ENCODE measurements at places on chromosomes 6 and 20. TPM values are rescaled to one million over a fixed set of nuclear protein-coding genes. Genes with fewer than 3 reads are reported as not detected.

SYCP2 gene
- 1.1 TPM for total RNA-seq

ADGRB3 gene
- not detected for total RNA-seq

RIMS4 gene
- not detected for total RNA-seq

PROKR2 gene
- total RNA-seq, result not detected

KHDRBS2 gene
- not detected for total RNA-seq

SNAI1 gene
- total RNA-seq, result 1.0 TPM

FERMT1 gene
- 0.13 TPM for total RNA-seq

ULBP3 gene
- 3.9 TPM for total RNA-seq

C6orf89 gene
- total RNA-seq, result 21.4 TPM

OR2J3 gene
- not detected for total RNA-seq

PPP1R14C gene
- not detected for total RNA-seq

SEMG1 gene
- total RNA-seq, result not detected

LATS1 gene
- 8.2 TPM for total RNA-seq

LTB gene
- 6.4 TPM for total RNA-seq

POM121L2 gene
- total RNA-seq, result not detected

DNA sequence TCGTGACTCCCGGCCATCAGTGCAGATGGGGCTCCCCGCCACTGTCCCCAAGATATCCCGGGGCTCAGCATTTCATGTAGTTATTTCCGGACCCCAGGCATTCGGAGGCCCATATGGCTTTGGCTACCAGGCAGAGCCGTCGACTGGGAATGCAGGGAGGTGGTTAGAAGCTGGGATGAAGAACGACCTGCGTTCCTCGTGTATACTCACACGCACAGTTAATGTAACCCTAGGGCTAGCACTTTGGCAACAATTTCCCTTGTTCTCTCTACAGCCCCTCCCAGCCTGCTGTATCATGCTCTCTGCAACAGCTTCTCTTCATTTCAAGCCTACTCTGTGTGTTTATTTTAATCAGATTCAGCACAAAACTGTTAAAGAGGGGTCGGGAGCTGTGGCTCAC lies 240.4 kb downstream of the MYLK4 start:
- no peak for DNase-seq

GRCh38 chr6:1263039-1263849 lies 48.7 kb upstream of the FOXQ1 start:
- no peak for DNase-seq

DNA sequence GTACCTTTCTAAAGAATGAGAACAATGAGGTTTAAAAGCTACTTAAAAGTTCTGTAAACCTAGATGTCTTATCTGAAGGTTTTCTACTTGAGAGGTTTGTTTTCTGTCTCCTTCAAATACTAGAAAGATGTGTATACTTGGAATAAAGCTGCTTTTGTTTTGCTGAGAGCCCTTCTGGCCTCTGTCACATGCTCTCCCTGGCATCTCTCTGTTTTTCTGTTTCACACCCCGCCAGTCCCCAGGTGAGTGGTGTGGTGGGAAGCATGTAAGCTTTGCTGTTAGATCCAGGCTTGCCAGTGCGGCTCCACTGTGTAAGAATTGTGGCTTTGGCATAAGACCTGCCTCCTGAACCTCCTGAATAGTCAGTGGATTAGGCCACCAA lies 56.8 kb downstream of the SNX9 start:
- DNase-seq, result no peak

DNA sequence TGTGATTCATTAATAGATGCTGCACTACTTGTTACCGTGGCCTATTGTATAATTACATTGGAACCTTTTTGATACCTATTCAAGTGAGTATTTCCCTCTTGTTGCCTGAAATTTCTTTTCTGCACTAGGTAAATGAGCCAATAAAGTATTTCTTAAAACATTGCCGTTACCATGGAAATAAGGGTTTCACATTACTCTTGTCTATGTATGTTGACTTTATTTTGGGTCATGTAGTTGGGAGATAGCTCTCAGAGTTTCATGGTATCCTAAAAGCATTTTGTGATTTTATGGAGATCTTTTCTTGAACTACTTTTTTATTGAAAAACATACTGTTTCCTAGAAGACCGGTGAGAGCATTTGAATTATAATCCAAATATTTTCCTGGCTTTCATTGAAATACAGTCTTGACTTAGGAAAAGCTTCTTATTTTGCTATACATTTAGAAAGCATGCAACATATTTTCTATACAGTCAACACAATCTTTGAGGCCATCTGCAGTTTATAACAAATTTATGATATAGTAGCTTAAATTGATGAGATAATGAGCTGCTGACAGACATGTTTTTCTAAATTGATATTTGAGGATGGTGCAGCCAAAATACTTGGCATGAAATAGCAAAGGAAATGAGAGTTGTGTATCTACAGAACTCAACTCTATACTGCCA lies 650.4 kb downstream of the RFPL4B start:
- DNase-seq, result no peak

DNA sequence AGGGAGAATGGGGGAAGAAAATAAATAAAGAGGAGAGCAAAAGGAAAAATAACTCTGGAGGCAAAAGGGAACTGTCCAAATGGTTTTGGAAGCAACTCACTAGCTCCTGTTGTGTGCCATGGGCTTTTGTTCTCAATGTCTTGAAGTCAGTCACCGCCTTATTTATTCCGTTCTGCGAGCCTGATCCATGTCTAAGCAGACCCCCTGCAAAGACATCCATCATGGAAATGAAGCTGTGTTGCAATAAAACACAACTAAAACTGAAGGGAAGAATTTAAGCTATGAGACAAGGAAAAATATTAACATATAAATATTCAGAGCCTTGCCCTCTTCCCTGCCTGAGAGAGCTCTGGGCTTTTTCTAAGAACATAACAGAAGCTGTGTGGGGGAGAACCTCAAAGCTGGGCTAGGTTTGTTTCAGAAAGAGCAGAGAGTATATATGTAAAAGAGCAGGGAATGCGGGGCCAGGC lies 373.2 kb upstream of the CNR1 start:
- no peak for DNase-seq

- DNase-seq, result no peak
Measured at GRCh38 chr6:84770521-84770920, 6.1 kb upstream of the TBX18 start.

GRCh38 chr6:56387621-56388414 lies 140.4 kb upstream of the COL21A1 start:
- no peak for DNase-seq

- no peak for DNase-seq
Measured at GRCh38 chr6:168396561-168396960, 44.4 kb upstream of the SMOC2 start.

DNA sequence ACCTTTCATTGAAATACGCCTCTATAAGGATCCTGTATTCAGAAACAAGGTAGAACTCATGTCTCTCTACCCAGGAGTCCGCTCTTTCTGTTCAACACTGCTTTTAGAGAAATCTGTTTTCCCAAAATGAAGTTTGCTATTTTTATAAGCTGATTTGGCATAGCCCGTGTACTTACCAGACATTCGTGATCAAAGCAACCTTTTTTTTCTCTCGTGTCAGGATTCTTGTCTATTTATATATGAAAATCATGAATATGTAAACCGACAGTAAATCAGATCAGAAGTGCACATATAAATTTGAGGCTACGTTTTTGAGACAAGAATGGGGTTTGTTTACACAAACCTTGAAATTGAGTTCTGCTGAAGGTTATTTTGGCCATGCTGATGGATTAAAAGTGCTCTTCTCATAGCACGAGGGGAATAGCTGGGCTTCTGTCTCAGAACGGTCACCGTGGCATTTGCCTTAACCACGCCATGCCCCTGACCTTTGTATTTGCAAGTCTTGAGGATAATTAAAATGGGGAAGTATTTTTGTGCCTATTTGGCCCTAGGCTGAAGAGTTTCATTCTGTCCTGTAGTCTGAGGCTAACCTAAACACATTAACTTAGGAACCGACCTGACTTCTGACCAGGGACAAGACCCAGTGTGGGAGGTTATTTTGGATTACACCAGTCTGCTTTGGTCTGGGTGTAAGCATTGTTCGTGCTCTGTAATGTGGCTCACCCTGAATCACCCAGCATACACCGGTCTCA lies 118.6 kb downstream of the MAP3K4 start:
- DNase-seq, result no peak

DNA sequence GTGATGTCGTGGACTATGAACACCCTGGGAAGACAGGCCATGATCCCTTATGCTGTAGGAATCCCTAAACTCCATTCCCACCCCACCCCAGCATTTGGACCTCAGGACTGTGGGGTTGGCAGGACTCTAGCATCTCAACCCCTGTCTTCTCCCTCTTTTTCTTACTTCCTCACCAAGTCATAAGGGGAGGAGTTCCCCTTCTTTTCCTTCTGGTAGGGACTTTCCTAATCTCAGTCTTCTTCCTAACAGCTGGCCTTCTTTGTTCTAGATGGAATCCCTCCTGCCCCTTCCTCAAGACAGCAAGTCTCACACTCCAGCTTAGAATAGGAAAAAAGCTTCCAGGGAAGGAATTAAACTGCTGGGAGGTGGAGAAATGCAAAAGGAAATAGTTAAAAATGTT lies 2.3 kb upstream of the SIRPB2 start:
- DNase-seq, result no peak

DNA sequence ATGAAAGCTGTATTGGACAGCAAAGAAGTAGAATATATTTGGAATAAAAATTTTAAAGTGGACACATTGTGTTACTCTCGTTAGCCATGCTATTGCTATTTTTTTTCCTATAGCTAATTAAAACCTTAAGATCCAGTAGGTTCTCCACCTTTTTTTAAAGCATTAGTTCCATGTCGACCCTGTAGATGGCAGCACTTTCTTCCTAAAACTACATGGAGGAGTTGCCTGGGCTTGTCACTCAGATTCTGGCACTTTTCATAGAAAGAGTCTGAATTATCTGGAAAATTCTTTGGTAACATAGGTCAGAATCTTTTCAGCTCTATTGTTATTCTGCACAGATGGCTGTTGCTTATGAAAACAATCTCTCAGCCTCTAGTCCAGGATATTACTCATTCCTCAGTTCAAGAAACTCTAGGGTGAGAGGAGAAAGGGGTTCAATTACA lies 42.0 kb upstream of the ESR1 start:
- DNase-seq, result peak; percentile 56

- peak; percentile 19 for DNase-seq
Measured at GRCh38 chr20:49187330-49187850, 744 bp downstream of the STAU1 start.

- no peak for DNase-seq
Measured at GRCh38 chr20:37902504-37903313, at the start of gene VSTM2L. Gene VSTM2L (plus strand): TSS chr20:37903127. CDS start chr20:37903351, 224 bp downstream.

DNA sequence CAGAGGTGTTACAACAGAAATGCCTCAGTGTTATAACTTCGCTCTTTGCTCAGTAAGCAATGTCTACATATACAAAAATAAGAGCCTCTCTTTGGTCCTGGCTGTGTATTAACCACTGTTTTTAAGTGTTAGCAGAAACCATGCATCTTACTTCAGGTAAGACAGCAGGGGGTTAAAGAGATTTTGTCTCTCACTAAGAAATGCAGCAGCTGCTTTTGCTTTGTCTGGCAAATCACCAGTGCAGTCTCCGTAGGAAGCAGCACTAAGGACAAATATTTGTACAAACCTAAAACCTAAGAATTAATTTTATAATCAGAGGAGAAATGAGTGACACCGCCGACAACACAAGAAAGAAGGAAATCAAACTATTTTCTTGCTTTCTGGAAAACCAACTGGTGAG lies 758 bp downstream of the SMIM28 start:
- DNase-seq, result no peak

DNA sequence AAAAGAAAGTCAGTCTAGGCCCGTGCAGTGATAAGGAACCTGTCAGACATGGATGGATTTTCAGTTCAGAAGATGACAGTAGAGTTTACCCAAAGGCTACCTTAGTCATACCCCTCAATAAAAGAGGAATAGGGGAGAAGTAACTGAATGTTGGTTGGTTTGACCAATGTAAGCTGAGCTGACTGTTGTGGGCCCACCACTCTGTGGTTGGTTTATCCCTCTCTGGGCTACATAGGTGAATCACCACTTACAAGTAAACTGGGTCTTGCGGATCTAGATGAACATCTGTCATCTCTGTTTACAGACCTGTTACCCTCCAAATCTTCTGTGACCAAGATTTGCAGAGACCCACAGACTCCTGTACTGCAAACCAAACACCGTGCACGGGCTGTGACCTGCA lies 37.2 kb upstream of the MYLK2 start:
- DNase-seq, result no peak

DNA sequence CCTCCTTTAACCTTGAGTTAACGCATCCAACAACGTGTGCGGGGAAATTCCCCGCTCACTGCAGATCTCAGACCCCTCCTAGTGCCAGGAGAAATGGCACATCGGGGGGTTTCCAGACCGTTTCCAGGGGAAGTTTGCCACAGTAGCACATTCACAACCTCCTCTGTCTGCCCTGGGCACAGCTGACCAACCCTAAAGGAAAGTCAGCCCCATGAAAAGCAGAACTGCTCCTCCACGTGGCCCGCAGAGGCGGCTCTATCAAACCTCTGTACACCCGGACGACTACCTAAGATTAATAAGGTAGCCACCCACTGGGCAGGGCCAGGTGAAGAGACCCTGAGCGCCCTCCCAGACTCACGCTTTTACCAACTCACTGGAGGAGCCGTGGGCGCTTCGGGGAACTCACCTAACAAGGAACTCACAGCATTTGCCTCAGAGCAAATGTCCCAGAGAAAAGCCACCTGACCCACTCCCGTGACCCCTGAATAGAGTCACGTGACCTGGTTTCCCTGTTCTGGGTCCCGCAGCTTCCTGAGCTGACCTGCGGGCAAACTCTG lies 93.1 kb downstream of the PRND start:
- no peak for DNase-seq

- no peak for DNase-seq
Measured at GRCh38 chr20:57439432-57439831, 48.2 kb downstream of the RBM38 start.

All from dermis microvascular lymphatic vessel endothelial cell (primary cell).